ENCODE measurements at places on chromosomes 6 and 20.
A peak's percentile ranks its signal among the peaks of the same experiment; 100 is the strongest.

DNA sequence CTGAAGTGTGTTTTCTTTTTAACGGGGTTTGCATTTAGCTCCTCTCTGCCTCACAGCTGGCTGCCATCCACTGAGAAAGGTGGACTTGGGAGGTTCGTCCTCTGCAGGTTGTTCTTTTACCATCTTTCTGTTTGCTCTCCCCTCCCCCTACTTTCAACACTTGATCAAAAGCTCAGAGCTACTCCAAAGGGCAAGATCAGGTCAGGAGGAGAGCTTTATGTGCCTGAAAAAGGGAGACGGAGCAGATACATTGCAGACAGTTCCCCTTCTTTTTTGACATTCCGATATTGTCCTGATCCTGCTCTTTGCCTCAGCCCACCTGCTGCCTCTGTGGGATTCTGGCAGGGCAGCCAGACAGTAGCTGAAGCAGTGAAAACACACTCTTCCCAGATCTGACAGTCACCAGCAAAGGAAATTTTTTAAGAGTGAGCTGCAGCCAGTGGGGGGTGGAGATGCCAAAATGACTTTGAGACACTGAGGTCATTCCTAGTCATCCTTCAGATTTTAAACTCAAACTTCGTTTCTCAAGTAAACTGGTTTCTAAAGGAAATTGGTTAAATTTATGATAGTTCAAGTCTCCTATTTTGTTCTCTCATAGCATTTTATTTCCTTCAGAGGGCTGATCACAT, 26.5 kb downstream of the SMLR1 start:
- DNase-seq = no peak

DNA sequence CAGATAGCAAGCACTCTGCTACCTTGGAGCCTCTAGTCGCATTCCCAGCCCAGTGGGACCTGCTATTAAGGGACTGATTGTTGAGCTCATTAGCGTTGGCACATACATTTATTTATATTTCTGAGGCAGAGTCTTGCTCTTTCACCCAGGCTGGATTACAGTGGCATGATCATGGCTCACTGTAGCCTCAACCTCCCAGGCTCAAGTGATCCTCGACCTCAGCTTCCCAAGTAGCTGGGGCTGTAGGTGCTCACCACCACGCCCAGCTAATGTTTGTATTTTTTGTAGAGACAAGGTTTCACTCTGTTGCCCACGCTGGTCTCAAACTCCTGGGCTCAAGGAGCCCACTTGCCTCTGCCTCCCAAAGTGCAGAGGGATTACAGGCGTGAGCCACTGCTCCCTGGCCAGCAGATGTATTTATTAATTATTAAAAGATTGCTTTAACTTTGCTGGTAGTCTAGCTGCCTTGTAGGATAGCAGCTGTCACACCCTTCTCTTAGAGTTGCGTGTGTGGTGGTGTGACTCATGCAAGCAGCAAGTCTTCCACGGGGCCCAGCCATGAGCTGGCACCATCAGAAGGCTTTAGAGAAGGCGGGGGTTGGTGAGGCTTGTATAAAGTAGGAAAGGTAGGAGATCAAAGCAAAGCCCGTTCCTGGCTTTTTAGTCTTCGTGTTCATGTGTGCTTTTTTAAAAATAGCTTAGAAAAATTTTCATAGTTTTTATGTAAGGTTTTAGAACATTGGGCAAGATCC, 16.5 kb downstream of the ACTR5 start:
- peak; percentile 34 for DNase-seq

- DNase-seq = no peak
Measured at GRCh38 chr6:36957773-36958271, 3.3 kb downstream of the PI16 start.

GRCh38 chr6:62465206-62465605, 179.2 kb upstream of the KHDRBS2 start:
- DNase-seq = no peak

GRCh38 chr20:20772497-20773085, 60.1 kb upstream of the RALGAPA2 start:
- no peak for DNase-seq

- DNase-seq = peak; percentile 59
Measured at GRCh38 chr6:4210629-4211419, 75.4 kb upstream of the ECI2 start.

- no peak for DNase-seq
Measured at GRCh38 chr20:51281521-51281920, 258.6 kb upstream of the KCNG1 start.

DNA sequence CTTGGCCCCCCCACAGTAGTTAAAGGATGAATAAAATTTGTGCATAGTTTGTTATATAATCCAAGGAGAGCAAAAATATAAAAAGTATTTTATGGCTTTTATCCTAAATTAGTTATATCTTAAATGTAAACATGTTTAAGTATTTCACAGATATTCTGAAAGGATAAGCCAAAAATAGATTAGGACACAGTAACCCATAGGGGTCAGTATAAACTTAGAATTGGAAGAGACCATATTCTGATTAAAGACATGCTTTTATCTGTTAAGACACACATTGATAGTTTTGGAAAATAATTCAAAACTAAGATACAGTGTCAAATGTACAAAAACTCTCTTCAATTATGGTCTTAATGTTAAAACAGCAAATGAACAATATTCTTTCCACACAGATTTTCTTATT, 4.5 kb upstream of the SERINC1 start:
- no peak for DNase-seq
